Thyroid gland (tissue), 4 donors: ENCODE measurements at places on chromosomes 12 and 14. TPM values are rescaled to one million over a fixed set of nuclear protein-coding genes. Genes with fewer than 3 reads are reported as not detected.

DNA sequence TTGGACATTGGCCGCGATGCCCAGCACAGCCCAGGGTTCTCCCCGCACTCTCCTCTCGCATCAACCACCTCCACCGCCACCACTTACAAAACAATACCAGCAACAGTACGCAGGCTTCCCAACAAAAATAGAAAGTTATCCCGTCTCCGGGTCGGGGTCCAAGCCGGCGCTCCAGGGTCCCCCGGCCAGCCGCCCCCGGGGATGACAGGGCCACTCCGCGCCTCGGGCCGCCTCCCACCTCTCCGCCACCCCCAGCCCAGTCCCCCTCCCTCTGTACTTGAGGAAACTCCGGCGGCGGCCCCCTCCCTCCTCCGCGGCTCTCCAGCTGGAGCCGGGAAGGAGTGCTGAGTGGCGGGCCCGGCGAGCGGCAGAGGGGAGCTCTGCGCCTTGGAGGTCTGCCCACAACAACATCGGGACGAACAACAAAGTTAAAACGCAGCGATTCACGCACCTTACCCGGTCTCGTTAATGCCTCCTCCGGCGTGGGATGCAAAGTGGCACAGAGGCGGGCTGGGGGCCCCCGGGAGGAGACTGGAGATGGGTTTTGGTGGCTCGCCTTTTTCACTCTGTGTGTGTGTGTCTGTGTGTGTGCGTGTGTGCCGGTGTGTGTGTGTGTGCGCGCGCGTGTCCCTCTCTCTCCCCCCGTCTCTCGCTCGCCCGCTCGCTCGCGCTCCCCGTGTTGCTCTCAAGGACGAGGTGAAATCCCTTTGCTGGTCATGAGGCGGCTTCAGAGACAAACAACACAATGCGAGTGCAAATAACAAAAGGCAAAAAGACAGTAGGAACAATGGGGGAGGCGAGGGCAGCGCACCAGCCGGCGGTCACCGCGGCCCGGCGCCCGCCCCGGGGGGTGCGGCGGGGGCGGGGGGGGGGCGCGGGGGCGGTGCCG is 386.8 kb downstream of the BCAT1 start:
- peak overlapping the region; percentile 68 for H3K27ac ChIP-seq
- no peaks in the 10 kb centered on the region for H3K36me3 ChIP-seq
- DNase-seq, result peak; percentile 84

- no peaks in the 10 kb centered on the region for H3K36me3 ChIP-seq
- peaks cover 8% of the 10 kb centered on the region for H3K4me1 ChIP-seq
- H3K27me3 ChIP-seq, result no peaks in the 10 kb centered on the region
- no peak for DNase-seq
Measured at GRCh38 chr12:69405566-69405865, 46.0 kb downstream of the YEATS4 start.

DNA sequence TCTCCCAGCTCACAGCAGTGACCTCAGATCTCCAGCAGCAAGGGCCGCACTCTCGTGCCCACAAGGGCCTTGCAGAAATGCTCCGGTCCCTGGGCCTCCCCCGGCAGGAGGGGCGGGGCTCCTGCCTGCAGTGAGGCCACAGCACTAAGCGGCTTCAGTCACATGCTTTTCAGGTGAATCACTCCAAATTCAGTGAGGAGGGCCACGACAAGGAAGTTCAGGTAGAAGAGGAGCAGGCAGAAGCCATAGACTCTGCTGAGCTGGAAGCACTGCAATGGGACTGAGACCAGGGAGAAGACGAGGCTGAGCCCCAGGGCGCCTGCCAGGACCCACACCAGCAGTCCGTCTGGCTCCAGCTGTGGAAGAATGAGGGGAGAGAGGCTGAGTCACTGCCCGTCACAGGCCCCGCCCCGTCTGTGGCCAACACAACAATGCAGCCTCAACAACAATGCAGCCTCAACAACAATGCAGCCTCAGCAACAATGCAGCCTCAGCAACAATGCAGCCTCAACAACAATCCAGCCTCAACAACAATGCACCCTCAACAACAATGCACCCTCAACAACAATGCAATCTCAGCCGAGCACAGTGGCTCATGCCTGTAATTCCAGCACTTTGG is 35.2 kb downstream of the SLC8B1 start:
- H3K36me3 ChIP-seq, result peaks cover 17% of the 10 kb centered on the region
- H3K4me1 ChIP-seq, result peaks cover 35% of the 10 kb centered on the region
- peak overlapping the region; percentile 95 for H3K27ac ChIP-seq
- peak; percentile 96 for DNase-seq
- no peaks in the 10 kb centered on the region for H3K27me3 ChIP-seq

- no peaks in the 10 kb centered on the region for H3K27me3 ChIP-seq
- H3K27ac ChIP-seq, result no peak overlapping the region
- no peak overlapping the region for H3K4me3 ChIP-seq
- no peak for DNase-seq
- H3K36me3 ChIP-seq, result no peaks in the 10 kb centered on the region
- peaks cover 21% of the 10 kb centered on the region for H3K4me1 ChIP-seq
Measured at GRCh38 chr12:12470751-12471306, 91.8 kb downstream of the DUSP16 start.

The GPR68 gene
- 0.73 TPM for total RNA-seq

DNA sequence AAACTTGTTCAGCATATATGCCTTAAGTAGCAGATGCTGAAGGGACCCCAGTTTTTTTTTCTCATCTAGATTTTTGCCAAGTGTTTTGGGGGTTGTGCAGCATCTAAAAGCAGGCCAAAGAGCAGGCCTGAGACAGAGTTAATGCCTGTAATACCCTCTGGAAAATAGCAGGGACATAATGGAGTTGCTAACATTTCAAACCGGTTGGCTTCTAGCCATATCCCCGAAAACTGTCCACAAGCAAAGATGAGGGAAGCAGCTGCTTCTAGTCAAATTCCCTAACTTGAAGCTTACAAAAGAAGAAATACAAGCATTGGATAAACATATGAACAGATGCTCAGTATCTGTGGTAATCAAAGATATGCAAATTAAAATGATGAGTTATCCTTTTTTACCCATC is 52.1 kb upstream of the AEBP2 start:
- no peaks in the 10 kb centered on the region for H3K27me3 ChIP-seq
- no peak for DNase-seq
- no peak overlapping the region for H3K27ac ChIP-seq
- H3K4me1 ChIP-seq, result no peaks in the 10 kb centered on the region
- H3K4me3 ChIP-seq, result no peak overlapping the region

The KRT78 gene
- total RNA-seq, result not detected

- H3K36me3 ChIP-seq, result no peaks in the 10 kb centered on the region
- DNase-seq, result no peak
- H3K4me1 ChIP-seq, result no peaks in the 10 kb centered on the region
- H3K27me3 ChIP-seq, result no peaks in the 10 kb centered on the region
Measured at GRCh38 chr14:39212034-39212433, 21.7 kb upstream of the MIA2 start.

DNA sequence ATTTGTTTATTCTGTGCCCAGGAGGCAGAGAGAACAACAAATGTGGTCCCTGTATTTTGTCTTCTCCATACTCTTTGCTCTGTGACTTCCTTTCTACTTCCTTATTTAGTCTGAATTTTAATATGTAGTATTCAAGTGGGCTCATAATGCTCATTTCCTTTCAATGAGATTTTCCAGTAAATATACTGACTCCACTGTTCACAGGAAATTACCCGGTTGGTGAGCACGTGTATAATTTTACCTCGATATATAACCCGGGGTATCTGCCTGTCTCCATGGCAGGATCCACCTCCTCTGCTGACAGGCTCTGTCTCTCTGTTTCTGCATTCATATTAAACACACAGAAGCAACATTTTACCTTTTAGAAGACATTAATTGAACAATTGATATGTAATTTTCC is 166.0 kb downstream of the SLC38A4 start:
- H3K4me1 ChIP-seq, result peaks cover 5% of the 10 kb centered on the region
- H3K27me3 ChIP-seq, result no peaks in the 10 kb centered on the region
- no peak for DNase-seq
- H3K36me3 ChIP-seq, result no peaks in the 10 kb centered on the region
- H3K27ac ChIP-seq, result peak overlapping the region; percentile 54
- no peak overlapping the region for H3K4me3 ChIP-seq

The KERA gene
- not detected for total RNA-seq

GRCh38 chr14:36012621-36013020 is 163.9 kb downstream of the PTCSC3 start:
- H3K36me3 ChIP-seq, result no peaks in the 10 kb centered on the region
- peaks cover 8% of the 10 kb centered on the region for H3K4me1 ChIP-seq
- no peak overlapping the region for H3K4me3 ChIP-seq
- no peak overlapping the region for H3K27ac ChIP-seq

- no peak overlapping the region for H3K27ac ChIP-seq
- no peaks in the 10 kb centered on the region for H3K27me3 ChIP-seq
- H3K4me3 ChIP-seq, result no peak overlapping the region
Measured at GRCh38 chr14:53715193-53715721, 241.4 kb downstream of the BMP4 start.

DNA sequence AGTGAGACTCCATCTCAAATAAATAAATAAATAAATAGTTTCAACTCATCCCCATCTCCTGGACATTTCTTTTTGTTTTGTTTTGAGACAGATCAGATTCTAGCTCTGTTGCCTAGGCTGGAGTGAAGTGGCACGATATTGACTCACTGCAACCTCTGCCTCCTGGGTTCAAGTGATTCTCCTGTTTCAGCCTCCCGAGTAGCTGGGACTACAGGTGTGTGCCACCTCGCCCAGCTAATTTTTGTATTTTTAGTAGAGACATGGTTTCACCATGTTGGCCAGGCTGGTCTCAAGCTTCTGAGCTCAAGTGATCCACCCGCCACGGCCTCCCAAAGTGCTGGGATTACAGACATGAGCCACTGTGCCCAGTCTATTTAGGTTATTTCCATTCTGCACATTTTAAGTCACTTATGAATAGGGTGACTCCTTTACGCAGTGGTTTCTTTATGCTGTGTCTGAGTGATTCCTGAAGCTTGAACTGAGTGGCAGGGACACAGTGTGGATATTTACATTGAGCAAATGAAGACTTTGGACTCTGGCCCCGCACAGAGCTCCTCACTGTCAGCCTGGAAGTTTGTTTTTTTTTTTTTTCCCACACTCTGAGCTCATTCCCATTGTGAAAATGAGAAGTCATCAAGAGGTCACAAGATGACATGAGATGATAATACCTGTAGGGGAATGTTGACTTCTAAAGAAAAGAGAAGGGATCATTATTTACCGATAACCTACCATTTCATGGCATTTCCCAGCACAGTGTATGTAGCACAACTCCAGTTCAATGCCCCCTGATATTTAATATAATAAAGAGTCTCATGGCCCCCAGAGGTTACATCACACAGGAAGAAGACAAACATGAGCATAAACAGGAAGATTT is 72.6 kb downstream of the TBX3 start:
- no peaks in the 10 kb centered on the region for H3K4me1 ChIP-seq
- no peaks in the 10 kb centered on the region for H3K36me3 ChIP-seq
- no peaks in the 10 kb centered on the region for H3K27me3 ChIP-seq
- DNase-seq, result no peak

The RPS6KL1 gene
- total RNA-seq, result 5.7 TPM

The LLPH gene
- 5.4 TPM for total RNA-seq

DNA sequence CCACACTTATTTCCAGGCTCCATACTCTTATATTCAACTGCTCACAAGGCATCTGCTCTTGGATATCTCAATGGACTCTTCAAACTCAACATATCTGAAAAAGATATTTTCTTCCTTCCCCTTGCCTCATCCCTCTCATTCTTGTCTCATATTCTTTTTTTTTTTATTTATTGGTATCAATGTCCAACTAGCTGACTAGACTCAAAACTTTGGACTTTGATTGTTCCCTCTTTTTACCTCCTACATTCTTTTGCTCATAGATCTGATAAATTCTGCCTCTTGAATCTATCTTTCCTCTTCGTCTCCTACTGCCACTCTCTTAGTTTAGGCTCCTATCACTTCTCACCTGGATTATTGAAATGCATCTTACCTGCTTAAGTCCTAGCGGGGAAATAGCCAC is 25.8 kb downstream of the ARF6 start:
- H3K27me3 ChIP-seq, result no peaks in the 10 kb centered on the region
- no peak for DNase-seq
- no peaks in the 10 kb centered on the region for H3K4me1 ChIP-seq

The SIX6 gene
- not detected for total RNA-seq

DNA sequence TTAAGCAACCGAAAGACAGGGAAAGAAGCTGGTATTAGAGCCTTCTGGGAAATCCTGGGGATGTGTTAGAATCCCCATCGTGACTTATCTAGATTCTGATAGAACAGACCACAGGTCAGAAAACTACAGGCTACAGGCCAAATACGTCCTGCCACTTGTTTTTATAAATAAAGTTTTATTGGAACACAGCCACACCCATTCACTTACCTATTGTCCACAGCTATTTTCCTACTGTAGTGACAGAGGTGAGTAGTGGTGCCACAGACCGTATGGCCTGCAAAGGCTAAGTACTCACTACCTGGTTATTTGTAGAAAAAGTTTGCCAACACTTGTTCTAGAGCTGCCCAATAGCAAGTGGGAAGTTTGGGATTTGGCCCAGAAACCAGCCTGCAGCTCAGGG is 53.8 kb downstream of the HRK start:
- no peaks in the 10 kb centered on the region for H3K36me3 ChIP-seq
- no peak overlapping the region for H3K4me3 ChIP-seq
- H3K4me1 ChIP-seq, result no peaks in the 10 kb centered on the region

GRCh38 chr12:52230364-52231281 is 2.4 kb upstream of the KRT7 start:
- peak overlapping the region; percentile 99 for H3K27ac ChIP-seq
- peaks cover 48% of the 10 kb centered on the region for H3K4me1 ChIP-seq
- DNase-seq, result peak; percentile 94
- no peaks in the 10 kb centered on the region for H3K27me3 ChIP-seq
- H3K4me3 ChIP-seq, result no peak overlapping the region
- H3K36me3 ChIP-seq, result peaks cover 6% of the 10 kb centered on the region

- no peaks in the 10 kb centered on the region for H3K27me3 ChIP-seq
- no peaks in the 10 kb centered on the region for H3K4me1 ChIP-seq
- H3K4me3 ChIP-seq, result no peak overlapping the region
- H3K27ac ChIP-seq, result no peak overlapping the region
- DNase-seq, result no peak
Measured at GRCh38 chr12:120054293-120054692, 62.3 kb downstream of the RAB35 start.

The POTEM gene
- not detected for total RNA-seq

DNA sequence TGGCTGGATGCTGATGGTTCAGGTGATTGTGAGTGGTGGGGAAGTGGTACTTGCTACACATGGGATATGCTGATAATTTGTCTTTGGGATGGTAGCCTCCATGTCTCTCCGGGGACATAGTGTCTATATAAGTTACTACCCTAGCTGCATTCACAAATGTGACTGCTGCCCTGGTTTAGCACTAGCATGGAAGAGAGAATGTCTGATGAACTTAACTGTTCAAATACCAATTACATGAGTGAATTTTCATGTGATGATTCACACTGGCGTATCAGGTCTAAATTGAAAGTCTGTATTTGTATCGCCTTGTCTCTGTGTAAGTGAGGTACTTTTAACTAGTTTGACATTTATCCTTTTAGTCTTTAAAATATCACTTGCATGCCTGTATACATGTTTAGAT is 34.4 kb downstream of the ATF7IP start:
- no peaks in the 10 kb centered on the region for H3K36me3 ChIP-seq
- H3K27ac ChIP-seq, result no peak overlapping the region
- peaks cover 18% of the 10 kb centered on the region for H3K4me1 ChIP-seq
- no peak overlapping the region for H3K4me3 ChIP-seq
- no peaks in the 10 kb centered on the region for H3K27me3 ChIP-seq
- DNase-seq, result no peak

- H3K36me3 ChIP-seq, result no peaks in the 10 kb centered on the region
- H3K27ac ChIP-seq, result no peak overlapping the region
- H3K4me1 ChIP-seq, result no peaks in the 10 kb centered on the region
- no peaks in the 10 kb centered on the region for H3K27me3 ChIP-seq
Measured at GRCh38 chr12:62351326-62351725, 91.1 kb downstream of the USP15 start.

The NXPH4 gene
- not detected for total RNA-seq

- peak; percentile 70 for DNase-seq
- peaks cover 4% of the 10 kb centered on the region for H3K4me1 ChIP-seq
- no peaks in the 10 kb centered on the region for H3K27me3 ChIP-seq
- H3K4me3 ChIP-seq, result no peak overlapping the region
- no peaks in the 10 kb centered on the region for H3K36me3 ChIP-seq
Measured at GRCh38 chr12:22518060-22518719, 26.2 kb downstream of the C2CD5 start.
